ENCODE measurements at places on chromosomes 16 and 17. TPM values are rescaled to one million over a fixed set of nuclear protein-coding genes. Genes with fewer than 3 reads are reported as not detected.

GRCh38 chr16:24939738-24940137 lies 75.4 kb downstream of the ARHGAP17 start:
- H3K36me3 ChIP-seq = peaks cover 47% of the 10 kb centered on the region
- H3K4me1 ChIP-seq = no peaks in the 10 kb centered on the region
- no peaks in the 10 kb centered on the region for H3K27me3 ChIP-seq
- no peak for DNase-seq
- no peak overlapping the region for H3K4me3 ChIP-seq

- peaks cover 50% of the 10 kb centered on the region for H3K36me3 ChIP-seq
- H3K4me1 ChIP-seq = no peaks in the 10 kb centered on the region
- no peak overlapping the region for H3K27ac ChIP-seq
- H3K4me3 ChIP-seq = no peak overlapping the region
- no peaks in the 10 kb centered on the region for H3K27me3 ChIP-seq
- DNase-seq = no peak
Measured at GRCh38 chr16:23668873-23669272, 9.8 kb upstream of the PLK1 start.

DNA sequence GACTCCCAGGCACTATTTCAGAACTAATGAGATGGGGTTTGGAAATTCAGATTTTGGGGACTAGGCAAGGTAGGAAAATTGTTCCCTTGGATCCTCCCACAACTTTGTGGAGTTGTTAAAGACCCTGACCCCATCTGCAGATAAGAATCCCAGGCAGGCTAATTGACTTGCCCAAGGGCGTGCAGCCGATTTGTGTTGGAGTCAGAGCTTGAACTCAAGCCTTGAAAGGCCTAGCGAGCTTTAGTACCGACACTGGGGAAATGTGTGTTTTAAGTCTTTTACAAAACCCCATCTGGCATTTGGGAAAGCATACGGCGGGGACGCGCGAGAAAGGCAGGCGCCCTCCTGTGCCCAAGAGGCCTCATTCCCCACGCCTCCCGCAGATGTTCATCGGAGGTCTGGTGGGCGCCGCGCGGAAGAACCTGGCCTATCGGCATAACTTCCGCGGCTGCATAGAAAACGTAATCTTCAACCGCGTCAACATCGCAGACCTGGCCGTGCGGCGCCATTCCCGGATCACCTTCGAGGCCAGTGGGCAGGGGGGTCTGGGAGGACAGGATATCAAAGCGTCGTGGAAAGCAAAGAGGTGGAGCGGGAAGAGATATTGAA lies 4.3 kb downstream of the CNTNAP1 start:
- no peak overlapping the region for H3K27ac ChIP-seq
- peaks cover 9% of the 10 kb centered on the region for H3K27me3 ChIP-seq
- H3K36me3 ChIP-seq = no peaks in the 10 kb centered on the region
- no peak for DNase-seq
- peaks cover 22% of the 10 kb centered on the region for H3K4me1 ChIP-seq

- H3K4me1 ChIP-seq = no peaks in the 10 kb centered on the region
- peaks cover 22% of the 10 kb centered on the region for H3K36me3 ChIP-seq
Measured at GRCh38 chr17:2174014-2174413, 119.1 kb downstream of the HIC1 start.

DNA sequence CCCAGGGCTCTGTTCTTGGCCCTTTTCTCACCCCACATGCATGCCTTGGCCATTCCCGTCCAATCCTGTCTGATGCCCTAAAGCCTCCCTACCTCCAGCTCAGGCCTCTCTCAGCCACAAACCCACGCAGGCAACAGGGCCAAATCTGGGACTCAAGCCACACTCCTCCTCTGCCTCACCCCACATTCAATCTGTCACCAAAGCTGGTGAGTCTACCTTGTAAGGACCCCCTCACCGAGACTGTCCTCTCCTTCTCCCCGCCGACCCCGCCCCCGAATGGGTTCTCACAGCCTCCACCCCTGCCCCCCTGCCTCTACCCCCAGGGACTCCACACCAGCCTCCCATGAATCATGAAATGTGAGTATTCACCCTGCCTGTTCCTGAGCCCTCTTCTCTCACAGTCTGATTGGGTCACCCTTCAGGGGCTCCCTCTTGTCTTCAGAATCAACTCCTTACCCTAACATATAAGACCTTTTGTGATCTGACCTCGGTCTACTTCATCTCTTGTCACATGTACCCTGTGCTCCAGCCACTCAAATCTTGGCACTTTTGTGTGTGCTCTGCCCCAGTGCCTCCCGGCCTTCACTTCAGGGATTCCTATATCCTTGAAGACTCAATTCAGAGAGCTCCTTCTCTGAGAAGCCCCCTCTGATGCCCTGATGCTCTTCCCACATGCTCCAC lies 10.7 kb downstream of the EPOP start:
- no peaks in the 10 kb centered on the region for H3K4me1 ChIP-seq
- DNase-seq = no peak
- no peaks in the 10 kb centered on the region for H3K36me3 ChIP-seq
- no peak overlapping the region for H3K4me3 ChIP-seq
- peaks cover 5% of the 10 kb centered on the region for H3K27me3 ChIP-seq

The HCRT gene
- polyA plus RNA-seq = not detected

The ZSCAN32 gene
- 9.8 TPM for polyA plus RNA-seq

The MT1M gene
- not detected for polyA plus RNA-seq

Data from CD4-positive, alpha-beta memory T cell (primary cell).